ENCODE measurements at places on chromosomes 2 and 18.

DNA sequence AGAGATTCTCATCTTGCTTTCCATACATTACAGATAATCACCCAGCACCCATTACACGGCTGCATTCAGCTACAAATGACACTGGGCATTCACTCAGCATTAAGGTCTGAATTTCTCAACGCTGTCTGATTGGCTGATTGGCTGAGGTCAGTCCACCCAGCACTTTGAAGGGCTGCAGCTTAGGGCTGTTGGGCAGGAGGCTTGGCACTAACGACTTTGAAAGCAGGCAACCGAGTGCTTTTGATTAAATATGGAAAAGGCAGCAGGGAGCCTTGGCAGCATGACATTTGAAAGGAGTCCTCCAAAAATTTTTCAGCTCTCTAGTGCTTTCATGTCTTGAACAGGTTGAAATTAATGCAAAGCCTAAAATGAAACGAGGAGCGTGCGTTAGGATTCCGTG, 253.0 kb downstream of the DCDC2C start:
- DNase-seq: no peak

DNA sequence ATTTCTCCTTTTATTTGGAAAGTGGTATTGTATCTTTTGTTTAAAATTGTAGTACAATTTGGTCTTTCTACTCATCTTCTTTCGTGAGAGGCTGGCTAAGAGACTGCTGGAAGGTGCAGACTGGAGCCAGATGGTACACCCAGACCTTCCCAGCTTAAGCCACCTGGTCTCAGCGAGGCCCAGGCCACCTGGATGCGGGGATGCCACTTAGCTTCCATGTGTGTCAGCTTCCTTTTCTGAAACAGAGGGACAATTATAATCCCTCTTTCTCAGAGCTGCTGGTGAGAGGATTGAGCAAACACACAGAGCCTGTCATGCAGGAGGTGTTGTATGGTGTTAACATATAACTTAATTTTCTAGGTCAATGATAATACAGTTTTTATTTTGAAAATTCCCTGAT, 17.4 kb downstream of the FARP2 start:
- no peak for DNase-seq

- no peak for DNase-seq
These were observed 86.9 kb downstream of the CLHC1 start for GRCh38 chr2:55144922-55145820.

- DNase-seq: no peak
These were observed 433 bp downstream of the ZFP36L2 start for GRCh38 chr2:43225788-43226557.
